Natural killer cell (primary cell): ENCODE measurements at places on chromosomes 3 and 15. TPM values are rescaled to one million over a fixed set of nuclear protein-coding genes. Genes with fewer than 3 reads are reported as not detected.

The SLC28A2 gene
- total RNA-seq = not detected

The MRAS gene
- 2.4 TPM for total RNA-seq

The ZNF445 gene
- 15.5 TPM for total RNA-seq

The TNFAIP8L3 gene
- total RNA-seq = not detected

The PAQR9 gene
- not detected for total RNA-seq

The SSR3 gene
- 60.7 TPM for total RNA-seq

The RHOV gene
- total RNA-seq = not detected

The GOLGA8S gene
- total RNA-seq = 2.8 TPM

The SMCO1 gene
- not detected for total RNA-seq

The CYP8B1 gene
- total RNA-seq = not detected

The FOXL2 gene
- total RNA-seq = not detected

The LRRC15 gene
- total RNA-seq = not detected

- no peak overlapping the region for H3K27ac ChIP-seq
- H3K27me3 ChIP-seq = no peaks in the 10 kb centered on the region
Observed at GRCh38 chr15:89633585-89633984, 21.7 kb downstream of the KIF7 start.

GRCh38 chr3:63351159-63352007 is 73.3 kb downstream of the SYNPR start:
- peak; percentile 41 for DNase-seq
- H3K36me3 ChIP-seq = no peaks in the 10 kb centered on the region
- no peak overlapping the region for H3K4me3 ChIP-seq
- H3K4me1 ChIP-seq = no peaks in the 10 kb centered on the region
- H3K27ac ChIP-seq = no peak overlapping the region
- H3K27me3 ChIP-seq = no peaks in the 10 kb centered on the region

DNA sequence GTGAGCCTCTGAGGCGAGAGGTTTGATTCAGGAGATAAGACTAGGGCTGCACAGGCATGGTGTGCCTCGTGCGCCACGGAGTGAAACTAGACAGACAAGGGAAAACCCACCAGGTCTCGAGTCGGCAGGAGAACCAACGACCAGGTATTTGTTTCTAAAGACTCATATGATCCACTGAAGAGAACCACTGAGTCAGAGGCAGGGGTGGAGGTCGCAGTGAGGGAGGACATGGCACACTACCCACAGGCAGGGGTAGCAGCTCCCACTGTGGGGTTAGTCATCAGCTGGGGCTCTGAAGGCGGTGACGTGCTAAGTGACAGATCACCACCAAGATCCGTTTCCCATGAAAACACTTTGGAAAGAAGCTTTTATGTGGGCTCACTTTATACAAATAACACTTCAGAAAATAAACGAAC is 45.7 kb downstream of the CHSY1 start:
- H3K4me1 ChIP-seq = peaks cover 24% of the 10 kb centered on the region
- no peak overlapping the region for H3K4me3 ChIP-seq
- no peaks in the 10 kb centered on the region for H3K27me3 ChIP-seq

- H3K27ac ChIP-seq = no peak overlapping the region
- H3K4me1 ChIP-seq = no peaks in the 10 kb centered on the region
- peaks cover 7% of the 10 kb centered on the region for H3K27me3 ChIP-seq
- H3K4me3 ChIP-seq = no peak overlapping the region
Observed at GRCh38 chr3:35638980-35639253, 408 bp upstream of the ARPP21 start.

DNA sequence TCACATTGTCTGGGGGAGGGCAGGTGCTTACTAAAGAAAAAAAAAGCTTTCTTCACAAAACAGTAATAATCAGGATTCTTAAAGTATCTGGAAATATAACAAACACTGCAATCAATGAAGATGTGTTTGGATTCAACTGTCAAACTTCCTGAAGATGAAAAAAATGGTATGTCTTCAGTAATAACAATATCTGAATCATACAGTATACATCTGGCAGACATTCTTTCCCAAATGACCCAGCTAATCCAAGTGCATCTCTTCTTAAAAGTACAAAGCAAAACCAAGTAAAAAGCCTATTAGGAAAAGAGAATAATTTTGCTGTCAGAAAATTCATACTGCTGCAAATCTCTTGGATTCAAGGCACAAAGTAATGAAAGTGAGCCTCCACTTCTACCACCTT is 145.0 kb upstream of the MCTP2 start:
- no peak overlapping the region for H3K27ac ChIP-seq
- no peak for DNase-seq
- no peaks in the 10 kb centered on the region for H3K36me3 ChIP-seq

DNA sequence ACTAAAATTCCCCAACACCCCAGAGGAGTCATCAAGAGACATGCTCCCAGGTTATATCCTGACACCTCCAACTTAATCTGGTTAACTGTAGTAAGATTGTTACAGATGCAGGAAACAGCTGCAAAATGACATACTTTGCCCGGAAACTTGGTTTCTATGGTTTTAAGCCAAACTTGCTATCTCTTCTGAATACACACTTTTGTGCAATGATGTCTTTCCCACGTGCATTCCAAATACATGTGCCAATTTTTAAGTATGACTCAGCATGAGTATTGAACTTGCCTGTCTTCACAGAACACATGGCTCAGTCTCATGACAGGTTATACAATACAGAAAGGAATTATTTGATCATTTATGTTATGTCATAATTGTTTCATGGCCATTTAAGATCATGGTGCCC is 207.0 kb upstream of the DCBLD2 start:
- H3K4me3 ChIP-seq = no peak overlapping the region
- DNase-seq = no peak
- no peak overlapping the region for H3K27ac ChIP-seq
- H3K27me3 ChIP-seq = no peaks in the 10 kb centered on the region
- H3K4me1 ChIP-seq = no peaks in the 10 kb centered on the region
- H3K36me3 ChIP-seq = no peaks in the 10 kb centered on the region

DNA sequence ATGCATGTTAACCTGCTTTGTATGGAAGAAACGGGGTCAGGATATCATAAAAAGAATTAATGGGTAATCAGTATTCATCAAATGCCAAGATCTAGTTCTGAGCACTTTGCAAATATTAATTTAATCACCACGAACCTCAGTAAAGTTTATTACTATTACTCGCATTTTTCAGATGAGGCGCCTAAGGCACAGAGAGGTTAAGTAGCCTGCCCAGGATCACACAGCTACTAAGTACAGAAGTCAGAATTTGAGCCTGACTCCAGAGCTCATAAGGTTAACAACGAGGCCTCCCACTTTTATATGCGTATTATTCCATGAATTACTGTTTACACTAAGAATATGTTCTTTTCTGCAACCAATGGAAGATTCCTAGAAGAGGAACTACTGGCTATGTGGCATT is 109.6 kb upstream of the KLF13 start:
- no peaks in the 10 kb centered on the region for H3K27me3 ChIP-seq
- no peak for DNase-seq
- no peak overlapping the region for H3K4me3 ChIP-seq
- H3K27ac ChIP-seq = peak overlapping the region; percentile 87
- H3K4me1 ChIP-seq = peaks cover 23% of the 10 kb centered on the region

- H3K27ac ChIP-seq = no peak overlapping the region
- H3K4me1 ChIP-seq = peaks cover 11% of the 10 kb centered on the region
- H3K36me3 ChIP-seq = no peaks in the 10 kb centered on the region
- DNase-seq = no peak
Observed at GRCh38 chr15:69609176-69609575, 156.6 kb downstream of the RPLP1 start.

DNA sequence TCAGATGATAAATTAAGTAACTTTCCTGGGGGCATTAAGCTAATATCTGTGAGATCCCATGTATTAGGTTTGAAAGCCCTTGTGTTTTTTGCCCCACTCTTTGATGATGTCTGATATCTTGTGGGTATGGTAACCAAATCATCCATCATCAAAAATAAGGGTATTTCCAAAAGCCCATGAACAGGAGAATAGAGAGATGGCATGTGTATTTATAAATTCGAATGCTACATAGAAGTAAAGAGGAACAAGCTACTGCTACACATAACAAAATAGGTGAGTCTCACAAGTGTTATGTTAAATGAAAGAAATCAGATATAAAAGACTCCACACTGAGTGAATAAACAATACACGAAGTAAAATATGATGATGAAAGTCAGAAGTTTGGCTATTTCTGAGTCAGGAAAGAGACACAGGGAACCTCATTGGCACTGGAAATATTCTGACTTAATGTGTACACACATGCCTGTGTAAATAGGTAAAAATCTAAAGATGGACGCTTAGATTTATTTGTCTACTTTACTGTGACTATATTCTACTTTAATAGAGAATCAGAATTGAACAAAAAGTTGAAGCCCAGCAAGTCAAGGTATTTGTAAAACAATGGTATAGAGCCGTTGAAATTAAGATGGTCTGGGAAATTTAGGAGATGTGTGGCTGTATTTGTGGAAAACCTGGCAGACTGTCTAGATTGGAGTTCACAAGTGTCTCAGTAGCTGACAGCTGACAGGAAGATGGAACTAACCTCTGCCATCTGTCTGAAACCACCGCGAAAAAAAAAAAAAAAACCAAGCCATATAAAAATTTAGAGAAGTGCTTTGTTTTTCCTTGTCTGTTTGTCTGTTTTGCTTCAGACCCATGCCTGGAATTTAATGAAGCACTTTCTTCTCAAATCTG is 111.0 kb upstream of the TGFBR2 start:
- no peaks in the 10 kb centered on the region for H3K27me3 ChIP-seq
- peak; percentile 23 for DNase-seq
- H3K27ac ChIP-seq = no peak overlapping the region

GRCh38 chr3:121821421-121822199 is 13.2 kb downstream of the IQCB1 start:
- H3K36me3 ChIP-seq = peaks cover 54% of the 10 kb centered on the region
- no peak for DNase-seq
- no peak overlapping the region for H3K4me3 ChIP-seq

- DNase-seq = no peak
- H3K4me1 ChIP-seq = no peaks in the 10 kb centered on the region
- H3K27ac ChIP-seq = no peak overlapping the region
- peaks cover 90% of the 10 kb centered on the region for H3K36me3 ChIP-seq
- no peaks in the 10 kb centered on the region for H3K27me3 ChIP-seq
Observed at GRCh38 chr3:64002233-64002632, 21.1 kb downstream of the PSMD6 start.

GRCh38 chr3:17664923-17665322 is 77.5 kb downstream of the TBC1D5 start:
- H3K27me3 ChIP-seq = no peaks in the 10 kb centered on the region
- peaks cover 3% of the 10 kb centered on the region for H3K4me1 ChIP-seq
- H3K27ac ChIP-seq = no peak overlapping the region
- H3K36me3 ChIP-seq = no peaks in the 10 kb centered on the region
- H3K4me3 ChIP-seq = no peak overlapping the region

DNA sequence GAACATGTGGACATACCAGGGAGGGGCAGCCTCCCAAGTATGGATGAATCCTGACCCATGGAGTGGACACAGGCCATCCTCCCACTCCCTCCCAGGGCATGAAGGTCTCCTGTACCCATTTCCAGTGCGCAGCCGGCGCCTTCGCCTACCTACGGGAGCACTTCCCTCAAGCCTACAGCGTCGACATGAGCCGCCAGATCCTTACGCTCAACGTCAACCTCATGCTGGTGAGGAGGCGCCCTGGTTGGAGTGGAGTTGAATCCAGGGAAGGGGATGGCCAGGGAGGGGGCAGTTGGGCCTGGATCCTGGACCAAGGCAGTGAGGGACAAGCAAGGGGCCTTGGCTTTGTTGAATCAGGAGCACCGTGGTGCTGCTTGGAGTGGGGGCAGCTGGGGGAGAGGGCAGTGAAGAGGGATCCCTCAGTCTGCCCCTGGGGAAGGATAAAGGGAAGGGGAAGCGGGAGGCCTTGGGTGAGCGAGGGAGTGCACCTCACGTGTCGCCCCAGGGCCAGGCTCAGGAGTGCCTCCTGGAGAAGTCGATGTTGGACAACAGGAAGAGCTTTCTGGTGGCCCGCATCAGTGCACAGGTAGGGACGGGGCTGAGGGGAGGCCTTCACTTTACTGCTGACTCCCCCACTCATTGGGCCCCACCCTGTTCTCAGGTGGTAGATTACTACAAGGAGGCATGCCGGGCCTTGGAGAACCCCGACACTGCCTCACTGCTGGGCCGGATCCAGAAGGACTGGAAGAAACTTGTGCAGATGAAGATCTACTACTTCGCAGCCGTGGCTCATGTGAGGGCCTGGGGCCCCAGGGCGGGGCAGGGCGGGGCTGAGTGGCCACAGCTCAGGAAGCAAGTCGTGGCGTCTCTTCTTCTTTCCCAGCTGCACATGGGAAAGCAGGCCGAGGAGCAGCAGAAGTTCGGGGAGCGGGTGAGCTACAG is 25.3 kb downstream of the PTPN23 start:
- no peak overlapping the region for H3K27ac ChIP-seq
- H3K4me1 ChIP-seq = no peaks in the 10 kb centered on the region

DNA sequence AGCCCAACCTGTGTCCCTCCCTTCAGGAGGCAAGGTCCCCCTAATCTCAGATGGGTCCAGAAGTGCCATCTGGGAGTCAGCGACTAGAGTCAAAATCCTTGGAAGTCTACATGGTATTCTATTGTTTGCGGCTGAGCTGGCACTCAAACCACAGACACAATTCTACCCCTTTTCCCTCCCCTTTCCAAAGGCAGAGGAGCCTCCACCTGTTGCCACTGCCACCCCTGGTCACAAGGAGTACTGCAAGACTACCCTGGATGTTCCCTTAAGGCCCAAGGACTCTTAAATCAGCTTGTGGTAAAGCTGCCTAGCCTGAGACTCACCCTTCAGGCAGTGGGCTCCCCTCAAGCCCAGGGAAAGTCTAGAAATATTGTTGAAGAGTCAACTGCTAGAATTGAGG is 4.3 kb upstream of the OR5H6 start:
- no peaks in the 10 kb centered on the region for H3K36me3 ChIP-seq
- DNase-seq = no peak
- H3K4me3 ChIP-seq = no peak overlapping the region

DNA sequence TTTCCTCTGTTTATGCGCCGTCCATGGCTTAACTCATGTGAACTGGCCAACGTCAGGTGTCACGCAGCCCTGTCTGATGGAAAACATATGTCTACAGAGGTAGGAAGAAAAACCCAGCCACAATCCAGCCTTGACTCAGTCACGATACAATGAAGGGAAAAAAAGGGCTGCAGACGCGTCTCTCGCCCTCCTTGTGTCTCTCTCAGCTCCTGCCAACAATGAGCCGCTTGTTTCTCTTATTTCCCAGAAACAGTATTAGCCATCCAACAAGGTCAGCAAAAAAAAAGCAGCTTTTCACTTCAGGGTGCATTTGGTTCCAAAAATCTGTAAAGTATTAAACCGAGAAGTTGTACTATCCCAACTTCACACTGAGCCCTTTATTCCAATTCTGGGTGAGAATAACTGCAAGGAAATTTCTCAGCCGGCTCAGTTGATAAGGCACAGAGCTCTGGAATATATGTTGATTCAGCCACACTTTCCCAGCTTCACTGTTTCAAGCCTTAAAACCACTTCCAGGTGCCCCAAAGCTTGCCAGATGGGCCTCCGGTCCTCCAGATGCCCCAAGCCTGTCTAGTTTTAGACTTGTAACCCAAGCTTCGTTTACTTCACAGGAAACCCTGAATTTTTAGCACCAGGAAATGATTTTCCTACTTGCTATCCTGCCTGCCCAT is 79.4 kb downstream of the TM4SF4 start:
- H3K27me3 ChIP-seq = no peaks in the 10 kb centered on the region
- H3K27ac ChIP-seq = no peak overlapping the region
- H3K36me3 ChIP-seq = no peaks in the 10 kb centered on the region
- H3K4me3 ChIP-seq = no peak overlapping the region
